ENCODE measurements at places on chromosomes 6 and 20. TPM values are rescaled to one million over a fixed set of nuclear protein-coding genes. Genes with fewer than 3 reads are reported as not detected.

The SYCP2 gene
- total RNA-seq, result 0.26 TPM

The ZSWIM1 gene
- 1.3 TPM for total RNA-seq

The MYL9 gene
- total RNA-seq, result 0.53 TPM

The ECT2L gene
- total RNA-seq, result 0.13 TPM

Measured in bronchial epithelial cell (primary cell).